Fibroblast of skin of scalp (primary cell): ENCODE measurements at places on chromosomes 4 and X.
A peak's percentile ranks its signal among the peaks of the same experiment; 100 is the strongest.

- DNase-seq, result no peak
Measured at GRCh38 chr4:145219090-145219489, 38.7 kb upstream of the OTUD4 start.

DNA sequence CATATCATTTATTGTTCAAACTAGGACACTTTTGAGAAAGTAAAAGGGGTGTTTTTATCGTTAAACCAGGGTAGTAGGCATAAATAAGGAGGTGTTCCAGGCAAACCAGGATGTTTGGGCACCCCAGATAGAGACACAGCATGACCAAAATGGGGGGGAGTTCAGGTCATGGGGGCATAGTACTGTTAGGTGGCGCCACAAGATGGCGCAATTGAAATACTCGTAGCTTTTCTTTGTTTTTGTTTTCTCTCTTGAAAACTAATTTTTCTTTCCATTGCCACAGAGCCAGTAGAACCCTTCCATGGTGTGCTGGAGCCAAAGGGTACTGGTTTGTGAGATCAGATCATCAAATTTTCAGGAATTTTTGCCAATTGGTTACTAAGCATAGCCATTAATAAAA lies 283.4 kb downstream of the BCOR start:
- DNase-seq, result peak; percentile 27

GRCh38 chr4:7973545-7973981 lies 33.9 kb upstream of the AFAP1 start:
- DNase-seq, result peak; percentile 59

GRCh38 chr4:181968371-181968770 lies 274.8 kb upstream of the TENM3 start:
- DNase-seq, result peak; percentile 89

GRCh38 chrX:139889760-139890159 lies 43.1 kb downstream of the ATP11C start:
- DNase-seq, result peak; percentile 37

DNA sequence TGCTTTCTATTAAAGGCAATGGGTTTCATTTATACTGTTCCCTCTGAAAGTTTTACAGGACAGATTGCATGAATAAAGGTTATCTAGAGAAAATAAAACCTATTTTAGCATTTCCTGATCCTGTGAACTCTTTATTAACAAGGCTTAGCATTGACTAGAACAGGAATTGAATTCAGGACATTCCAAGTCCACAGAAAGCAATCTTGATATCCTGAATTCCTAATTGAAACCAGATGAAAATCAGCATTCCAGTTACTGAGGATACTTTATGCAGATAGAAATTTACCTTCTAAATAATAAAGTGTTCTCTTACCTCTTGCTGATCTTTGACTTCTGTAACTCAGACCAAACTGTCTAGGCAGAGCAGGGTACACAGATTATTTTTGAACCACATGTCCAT lies 151.4 kb downstream of the ZNF518B start:
- no peak for DNase-seq
